ENCODE measurements at places on chromosomes 12 and 14.

DNA sequence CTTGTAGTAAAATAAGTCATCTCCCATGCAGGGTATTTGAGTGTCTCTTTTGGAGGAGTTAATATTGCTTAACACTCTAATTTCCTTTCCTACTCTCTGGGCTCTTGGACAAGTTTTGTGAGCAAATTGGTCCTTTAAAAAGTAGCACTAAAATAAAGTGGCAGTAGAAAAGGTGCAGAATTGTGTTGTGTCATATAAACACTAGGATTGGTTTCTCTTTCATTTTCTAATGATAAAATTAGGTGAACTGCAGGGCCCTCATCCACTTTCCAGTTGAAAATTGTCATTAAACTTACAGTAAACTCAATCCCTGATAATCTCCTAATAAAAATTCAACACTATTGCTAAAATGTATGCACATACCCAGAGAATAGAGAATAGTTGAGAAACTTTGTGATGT is 42.6 kb upstream of the REP15 start:
- no peaks in the 10 kb centered on the region for H3K27me3 ChIP-seq
- H3K36me3 ChIP-seq, result no peaks in the 10 kb centered on the region
- H3K4me3 ChIP-seq, result no peak overlapping the region
- no peak for DNase-seq

DNA sequence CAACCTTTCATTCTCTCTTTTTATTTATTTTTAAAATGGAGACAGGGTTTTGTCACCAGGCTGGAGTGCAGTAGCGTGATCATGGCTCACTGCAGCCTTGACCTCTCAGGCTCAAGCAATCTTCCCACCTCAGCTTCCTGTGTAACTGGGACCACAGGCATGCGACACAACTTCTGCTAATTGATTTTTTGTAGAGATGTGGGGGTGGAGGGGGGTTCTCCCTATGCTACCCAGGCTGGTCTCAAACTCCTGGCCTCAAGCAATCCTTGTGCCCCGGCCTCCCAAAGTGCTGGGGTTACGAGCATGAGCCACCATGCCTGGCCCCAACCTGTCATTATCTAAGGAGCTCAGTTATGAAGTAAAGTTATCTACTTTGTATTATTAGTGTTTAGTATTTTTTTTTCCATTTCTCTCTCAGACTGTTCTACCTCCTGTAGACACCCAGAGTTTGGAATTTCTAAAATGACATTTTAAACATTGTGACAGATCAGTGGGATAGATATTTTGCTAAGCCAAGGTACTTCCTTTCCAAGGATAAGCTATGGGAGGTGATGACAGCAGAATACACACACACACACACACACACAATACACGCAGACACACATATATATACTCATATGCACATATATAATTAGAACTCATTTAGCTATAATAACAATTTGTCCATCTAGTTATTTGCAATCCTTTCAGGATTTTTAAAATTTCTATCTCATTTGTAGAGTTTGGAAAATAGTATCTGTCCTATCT is 2.1 kb upstream of the USP44 start:
- DNase-seq, result no peak
- no peaks in the 10 kb centered on the region for H3K27me3 ChIP-seq
- H3K36me3 ChIP-seq, result no peaks in the 10 kb centered on the region
- H3K27ac ChIP-seq, result no peak overlapping the region
- no peak overlapping the region for H3K4me3 ChIP-seq

GRCh38 chr12:47941871-47942613 is 21.4 kb upstream of the TMEM106C start:
- no peak for DNase-seq
- peaks cover 4% of the 10 kb centered on the region for H3K27me3 ChIP-seq
- H3K36me3 ChIP-seq, result no peaks in the 10 kb centered on the region
- H3K27ac ChIP-seq, result no peak overlapping the region
- H3K4me3 ChIP-seq, result no peak overlapping the region

DNA sequence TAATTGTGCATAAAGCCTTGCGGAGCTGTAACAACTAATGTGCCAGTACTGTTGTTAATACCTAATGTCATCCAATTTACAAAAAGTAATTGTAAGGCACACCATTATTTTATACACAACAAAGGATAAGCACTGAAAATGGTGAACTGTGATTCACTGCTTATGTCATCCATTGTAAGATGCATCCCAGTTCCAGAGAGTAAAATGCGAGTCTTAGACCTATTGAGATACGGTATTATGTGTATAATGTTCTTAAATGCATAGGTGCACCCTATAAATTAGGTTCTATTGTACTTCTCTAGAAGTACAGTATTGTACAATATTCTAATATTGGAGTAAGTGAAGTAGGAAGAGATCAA is 406 bp downstream of the PARP2 start:
- no peak for DNase-seq
- no peaks in the 10 kb centered on the region for H3K36me3 ChIP-seq
- no peaks in the 10 kb centered on the region for H3K4me1 ChIP-seq
- H3K27me3 ChIP-seq, result no peaks in the 10 kb centered on the region

- H3K27me3 ChIP-seq, result no peaks in the 10 kb centered on the region
- H3K27ac ChIP-seq, result no peak overlapping the region
- H3K36me3 ChIP-seq, result no peaks in the 10 kb centered on the region
- no peak for DNase-seq
Observed at GRCh38 chr12:5556946-5557673, 125.2 kb downstream of the NTF3 start.

DNA sequence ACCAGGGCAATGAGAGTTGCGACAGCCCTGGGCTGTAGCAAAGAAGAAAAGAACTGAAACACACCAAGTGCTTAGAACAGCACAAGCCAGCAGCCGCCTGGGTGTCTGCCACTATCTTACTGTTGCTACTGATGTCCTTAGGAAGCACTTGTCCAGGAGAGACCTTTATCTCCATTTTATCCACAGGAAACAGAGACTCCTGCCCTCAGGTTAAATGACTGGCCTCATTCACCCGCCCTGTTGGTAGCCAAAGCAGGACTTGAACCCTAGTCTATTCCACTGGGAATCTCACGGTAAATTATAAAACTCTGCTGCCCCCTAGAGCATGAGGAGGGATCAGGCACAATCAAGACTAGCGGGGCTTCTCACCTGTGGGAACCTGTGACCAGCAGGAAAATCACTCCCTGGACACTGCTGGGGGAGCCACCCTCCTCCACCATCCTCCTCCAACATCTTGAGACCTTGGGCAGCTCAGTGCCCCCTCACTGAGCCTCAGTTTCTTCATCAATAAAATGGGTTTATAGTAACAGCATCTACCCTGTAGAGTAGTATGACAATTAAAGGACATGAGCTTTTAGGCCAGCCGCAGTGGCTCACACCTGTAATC is 20.5 kb upstream of the TESC start:
- no peak for DNase-seq
- no peak overlapping the region for H3K4me3 ChIP-seq
- no peaks in the 10 kb centered on the region for H3K4me1 ChIP-seq
- no peaks in the 10 kb centered on the region for H3K27me3 ChIP-seq
- H3K36me3 ChIP-seq, result no peaks in the 10 kb centered on the region

- H3K27ac ChIP-seq, result no peak overlapping the region
- DNase-seq, result no peak
- no peak overlapping the region for H3K4me3 ChIP-seq
- no peaks in the 10 kb centered on the region for H3K27me3 ChIP-seq
- H3K4me1 ChIP-seq, result peaks cover 21% of the 10 kb centered on the region
Observed at GRCh38 chr14:68016255-68016914, 196.8 kb downstream of the RAD51B start.

DNA sequence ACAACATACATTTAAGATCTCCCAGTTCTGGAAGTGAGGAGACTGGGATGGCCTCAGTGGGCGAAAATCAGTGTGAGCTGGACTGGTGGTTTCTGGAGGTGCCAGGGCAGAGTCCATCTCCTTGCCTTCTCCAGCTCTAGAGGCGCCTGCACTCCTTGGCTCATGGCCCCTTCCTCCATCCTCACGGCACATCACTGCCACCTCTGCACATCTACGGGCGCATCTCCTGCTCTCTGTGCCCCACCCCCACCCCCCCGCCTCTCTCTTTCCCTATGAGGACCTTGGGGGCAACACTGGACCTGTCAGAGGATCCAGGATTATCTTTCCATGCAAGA is 62.8 kb upstream of the DIO3 start:
- H3K4me1 ChIP-seq, result peaks cover 6% of the 10 kb centered on the region
- H3K27ac ChIP-seq, result no peak overlapping the region
- no peak overlapping the region for H3K4me3 ChIP-seq

GRCh38 chr12:38905480-38906351 is at the start of gene CPNE8:
Gene CPNE8, minus strand, starts transcription at chr12:38905591. Its CDS starts 57 bp downstream, at chr12:38905534.
- no peaks in the 10 kb centered on the region for H3K36me3 ChIP-seq
- peak; percentile 81 for DNase-seq
- H3K4me3 ChIP-seq, result peak within 1 kb of the TSS; percentile 37
- peak within 1 kb of the TSS; percentile 92 for H3K27ac ChIP-seq
- peaks cover 6% of the 10 kb centered on the region for H3K4me1 ChIP-seq
- H3K27me3 ChIP-seq, result no peaks in the 10 kb centered on the region

GRCh38 chr14:87041290-87042020 is 951.5 kb downstream of the GALC start:
- H3K4me1 ChIP-seq, result no peaks in the 10 kb centered on the region
- no peaks in the 10 kb centered on the region for H3K27me3 ChIP-seq
- H3K36me3 ChIP-seq, result no peaks in the 10 kb centered on the region
- H3K27ac ChIP-seq, result no peak overlapping the region
- no peak for DNase-seq

GRCh38 chr12:91333966-91334365 is 151.3 kb upstream of the DCN start:
- H3K4me1 ChIP-seq, result no peaks in the 10 kb centered on the region
- no peaks in the 10 kb centered on the region for H3K36me3 ChIP-seq
- no peak for DNase-seq
- no peak overlapping the region for H3K4me3 ChIP-seq
- no peaks in the 10 kb centered on the region for H3K27me3 ChIP-seq
- H3K27ac ChIP-seq, result no peak overlapping the region

- H3K36me3 ChIP-seq, result no peaks in the 10 kb centered on the region
- peak; percentile 89 for DNase-seq
- H3K4me1 ChIP-seq, result no peaks in the 10 kb centered on the region
- no peak overlapping the region for H3K27ac ChIP-seq
Observed at GRCh38 chr14:77862154-77862786, 62.4 kb downstream of the ADCK1 start.

DNA sequence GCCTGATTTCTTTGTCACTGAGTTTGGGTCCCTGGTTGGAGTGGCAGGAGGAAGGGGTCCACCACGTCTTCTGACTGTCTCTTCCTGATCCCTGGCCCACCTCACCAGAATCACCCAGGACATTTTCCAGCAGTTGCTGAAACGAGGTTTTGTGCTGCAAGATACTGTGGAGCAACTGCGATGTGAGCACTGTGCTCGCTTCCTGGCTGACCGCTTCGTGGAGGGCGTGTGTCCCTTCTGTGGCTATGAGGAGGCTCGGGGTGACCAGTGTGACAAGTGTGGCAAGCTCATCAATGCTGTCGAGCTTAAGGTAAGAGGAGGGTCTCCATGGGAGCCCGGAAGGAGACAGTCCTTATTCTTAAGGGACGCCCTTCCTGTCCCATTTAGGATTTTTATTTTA is 12.3 kb downstream of the MARS1 start:
- H3K27me3 ChIP-seq, result no peaks in the 10 kb centered on the region
- no peak overlapping the region for H3K27ac ChIP-seq
- H3K36me3 ChIP-seq, result peaks cover 48% of the 10 kb centered on the region
- H3K4me1 ChIP-seq, result no peaks in the 10 kb centered on the region
- no peak overlapping the region for H3K4me3 ChIP-seq

DNA sequence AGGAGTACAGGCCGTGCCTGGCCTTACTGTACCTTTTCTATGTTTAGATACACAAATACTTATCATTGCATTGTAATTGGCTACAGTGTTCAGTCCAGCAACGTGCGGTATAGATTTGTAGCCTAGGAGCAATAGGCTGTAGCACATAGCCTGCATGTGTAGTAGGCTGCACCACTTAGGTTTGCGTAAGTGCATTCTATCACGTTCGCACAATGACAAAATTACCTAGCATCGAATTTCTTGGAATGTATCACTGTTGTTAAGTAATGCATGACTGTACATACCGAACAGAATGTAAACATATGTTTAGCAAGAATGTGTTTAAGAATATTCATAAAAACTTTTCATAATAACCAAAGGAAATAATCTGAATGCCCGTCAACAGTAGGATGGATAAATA is 31.9 kb downstream of the VRTN start:
- H3K27me3 ChIP-seq, result no peaks in the 10 kb centered on the region
- no peaks in the 10 kb centered on the region for H3K36me3 ChIP-seq
- no peak overlapping the region for H3K27ac ChIP-seq
- no peak for DNase-seq

DNA sequence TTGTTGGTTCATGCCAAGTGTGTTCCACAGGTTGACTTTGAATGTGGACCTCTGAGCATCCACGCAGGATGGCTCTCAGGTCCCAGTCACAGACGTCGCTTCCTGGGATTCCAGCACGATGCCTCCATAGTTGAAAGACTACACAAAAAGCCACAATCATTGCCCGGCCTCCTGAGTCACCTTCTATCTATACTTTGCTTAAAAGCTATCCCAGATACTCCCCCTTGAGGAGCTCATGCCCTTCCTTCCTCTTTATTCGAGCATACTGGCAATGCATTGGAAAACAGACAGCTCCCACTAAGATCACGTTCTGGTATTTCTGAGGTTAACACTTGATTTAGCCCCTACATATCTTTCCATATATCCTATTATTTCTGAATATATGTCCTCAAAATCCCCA is 40.1 kb downstream of the ZNF664 start:
- no peak for DNase-seq
- no peaks in the 10 kb centered on the region for H3K27me3 ChIP-seq
- H3K4me1 ChIP-seq, result no peaks in the 10 kb centered on the region
- H3K27ac ChIP-seq, result no peak overlapping the region
- H3K36me3 ChIP-seq, result no peaks in the 10 kb centered on the region
- no peak overlapping the region for H3K4me3 ChIP-seq

GRCh38 chr14:41457393-41457792 is 149.3 kb upstream of the LRFN5 start:
- DNase-seq, result no peak
- H3K4me3 ChIP-seq, result no peak overlapping the region
- no peaks in the 10 kb centered on the region for H3K4me1 ChIP-seq

All from pancreas (tissue), 10 donors.